ENCODE measurements at places on chromosomes 1 and 21. TPM values are rescaled to one million over a fixed set of nuclear protein-coding genes. Genes with fewer than 3 reads are reported as not detected.

DYNLT5 gene
- 1.7 TPM for total RNA-seq

NOTCH2 gene
- total RNA-seq, result 53.1 TPM

FGR gene
- under 0.01 TPM for total RNA-seq

PRAMEF18 gene
- total RNA-seq, result not detected

KPNA6 gene
- 30.6 TPM for total RNA-seq

PIGP gene
- 14.7 TPM for total RNA-seq

PDC gene
- total RNA-seq, result not detected

SYNJ1 gene
- 1.7 TPM for total RNA-seq

HCRTR1 gene
- total RNA-seq, result not detected

LDLRAD1 gene
- total RNA-seq, result not detected

RAB13 gene
- total RNA-seq, result 44.3 TPM

SMAP2 gene
- total RNA-seq, result 23.2 TPM

WNT2B gene
- total RNA-seq, result 0.74 TPM

MAPKAPK2 gene
- 39.5 TPM for total RNA-seq

GBP5 gene
- not detected for total RNA-seq

S100B gene
- total RNA-seq, result 1.3 TPM

C1orf115 gene
- total RNA-seq, result 2.2 TPM

C1QC gene
- total RNA-seq, result not detected

SLC6A9 gene
- 5.2 TPM for total RNA-seq

RAB25 gene
- not detected for total RNA-seq

CAPZB gene
- 86.2 TPM for total RNA-seq

CLDN17 gene
- total RNA-seq, result not detected

CD84 gene
- not detected for total RNA-seq

RCAN1 gene
- 25.9 TPM for total RNA-seq

MPL gene
- not detected for total RNA-seq

AMY1C gene
- not detected for total RNA-seq

SLC44A5 gene
- total RNA-seq, result not detected

HES3 gene
- total RNA-seq, result not detected

NPHS2 gene
- total RNA-seq, result not detected

LINGO4 gene
- not detected for total RNA-seq

CFHR5 gene
- not detected for total RNA-seq

VWA5B1 gene
- total RNA-seq, result not detected

TFF1 gene
- total RNA-seq, result not detected

Measured in bronchus fibroblast of lung (primary cell).